Posterior vena cava (tissue), 2 donors: ENCODE measurements at places on chromosomes 2 and 18. TPM values are rescaled to one million over a fixed set of nuclear protein-coding genes. Genes with fewer than 3 reads are reported as not detected.

GRCh38 chr2:201350879-201351278 is 6.3 kb downstream of the FLACC1 start:
- DNase-seq: no peak

The SERPINB5 gene
- not detected for total RNA-seq

GRCh38 chr2:121307048-121307447 is 22.0 kb upstream of the TFCP2L1 start:
- no peak for DNase-seq

DNA sequence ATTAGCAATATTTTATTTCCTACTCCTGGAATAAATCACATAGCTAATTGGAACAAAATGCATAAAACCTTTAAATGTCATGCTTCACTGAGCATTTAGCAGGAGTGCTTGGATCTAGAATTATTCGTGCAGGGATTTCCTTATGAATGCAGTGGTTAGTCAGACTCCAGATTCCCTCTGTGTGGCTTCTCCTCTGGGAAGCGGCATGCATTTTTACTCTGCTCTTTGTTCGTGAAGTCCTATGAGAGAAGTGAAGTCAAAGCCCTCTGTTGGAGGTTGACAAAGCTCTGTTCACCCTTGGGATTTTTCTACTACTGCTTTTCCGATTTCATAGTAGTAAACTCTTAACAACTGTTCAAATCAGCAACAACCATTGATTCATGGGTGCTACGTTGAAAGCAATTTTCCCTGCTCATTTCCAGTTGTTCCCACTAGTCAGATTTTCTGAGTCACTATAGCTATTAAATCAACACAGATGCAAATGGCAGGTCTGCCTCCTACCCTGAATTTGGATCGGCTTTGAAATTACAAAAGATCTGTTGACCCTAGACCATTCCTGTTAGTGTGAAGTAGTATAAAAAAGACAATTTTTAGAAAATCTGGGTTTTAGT is 461.7 kb downstream of the STK39 start:
- DNase-seq: no peak

The VWC2L gene
- 0.10 TPM for total RNA-seq

GRCh38 chr2:70468878-70469277 is 84.7 kb downstream of the TGFA start:
- DNase-seq: no peak

The IL1RL1 gene
- 16.2 TPM for total RNA-seq

The KIF1A gene
- 0.57 TPM for total RNA-seq

GRCh38 chr2:152791979-152792378 is 73.6 kb downstream of the ARL6IP6 start:
- no peak for DNase-seq
